ENCODE measurements at places on chromosomes 5 and 9.

DNA sequence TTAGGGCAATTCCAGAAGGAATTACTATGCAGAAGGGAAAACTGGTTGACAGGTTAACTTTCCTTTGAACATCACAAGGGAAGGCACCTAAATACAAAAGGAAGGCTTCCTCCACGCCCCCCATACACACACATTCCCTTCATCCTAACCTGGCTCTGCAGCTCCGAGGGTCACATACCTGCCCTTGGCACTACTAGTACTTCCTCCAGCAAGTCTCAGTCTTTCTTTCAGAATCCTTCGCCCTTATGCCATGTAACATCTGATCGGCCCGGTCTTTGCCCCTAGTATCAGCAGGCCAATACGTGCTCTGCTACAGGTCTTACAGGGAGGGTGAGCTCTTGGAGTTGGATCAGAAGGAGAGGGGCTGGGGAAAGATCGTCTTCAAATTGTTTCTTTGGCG, 1.6 kb upstream of the MARCHF6 start:
- no peak for DNase-seq

DNA sequence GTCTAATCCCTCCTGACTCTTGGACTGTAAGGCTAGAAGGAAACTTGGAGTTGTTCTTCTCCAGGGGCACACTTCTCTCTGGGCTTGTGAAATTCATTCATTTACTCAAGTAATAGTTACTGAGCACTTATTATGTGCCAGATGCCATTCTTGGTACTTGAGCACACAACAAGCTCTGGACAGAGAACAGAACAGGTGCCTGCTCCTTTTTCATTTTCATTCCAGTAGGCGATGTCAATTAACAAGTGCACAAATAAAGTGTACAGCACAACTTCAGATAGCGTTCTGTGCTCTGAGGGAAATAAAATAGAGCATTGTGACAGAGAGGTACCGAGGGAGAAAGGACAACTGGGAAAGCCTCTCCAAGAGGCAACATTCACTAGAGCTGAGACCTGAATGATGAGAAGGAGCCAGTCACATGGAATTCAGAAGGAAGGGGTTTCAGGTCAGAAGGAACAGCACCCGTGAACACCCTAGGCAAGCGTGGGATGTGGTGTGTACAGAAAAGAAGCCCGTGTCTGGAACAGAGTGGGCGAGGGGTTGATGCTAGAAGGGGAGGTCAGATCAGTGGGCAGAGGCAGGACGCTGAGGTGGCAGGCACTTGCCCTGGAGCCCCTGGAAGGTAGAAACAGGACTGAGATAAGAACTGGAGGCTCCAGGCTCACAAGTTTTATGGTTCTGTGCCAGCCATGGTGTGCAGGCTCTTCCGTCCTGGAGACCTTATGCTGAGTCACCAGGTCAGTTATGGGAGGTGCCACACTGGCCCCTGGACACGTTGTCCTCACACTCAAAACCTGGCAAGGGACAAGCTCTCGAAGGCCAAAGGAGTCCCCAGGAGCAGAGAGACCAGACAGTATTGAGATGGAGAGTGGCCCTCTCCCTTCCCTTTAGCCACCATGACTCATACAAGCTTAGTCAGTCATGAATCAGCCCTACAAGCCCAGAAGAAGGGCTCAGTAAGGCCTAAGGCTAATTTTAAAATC, 7.2 kb upstream of the ABLIM3 start:
- DNase-seq, result peak; percentile 95

GRCh38 chr5:150636391-150637244, 3.8 kb upstream of the SYNPO start:
- DNase-seq, result peak; percentile 76

DNA sequence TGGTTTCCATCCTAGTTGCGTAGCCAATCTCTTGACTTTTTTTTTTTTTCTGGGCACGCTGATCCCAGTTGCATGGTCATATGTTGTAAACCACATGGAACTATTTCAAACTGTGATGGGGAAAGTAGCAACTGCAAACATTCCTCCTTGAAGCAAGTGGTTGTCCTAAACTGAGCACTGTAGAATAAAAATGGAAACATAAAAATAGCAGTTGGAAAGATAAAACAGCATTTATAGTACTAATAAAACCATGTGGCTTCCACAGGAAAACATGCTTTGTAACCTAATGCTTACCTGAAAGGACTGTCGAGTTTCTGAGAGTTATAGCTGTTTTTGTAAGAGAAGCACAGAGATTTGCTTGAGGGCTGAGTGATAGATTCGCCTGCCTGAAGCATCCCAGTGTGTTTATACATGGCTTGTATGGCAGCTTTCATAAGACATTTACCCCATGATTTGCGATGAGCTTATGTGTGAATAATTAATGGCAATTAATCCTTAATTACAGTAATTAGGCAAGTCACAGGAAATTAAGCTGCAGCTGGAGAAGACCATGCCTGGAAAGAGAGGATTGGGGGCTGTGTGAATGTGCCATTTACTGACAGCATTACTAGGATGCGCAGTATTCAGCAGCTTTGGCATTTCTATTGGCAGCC, 136.5 kb downstream of the PBX3 start:
- DNase-seq, result no peak

GRCh38 chr5:142278627-142279026, 46.2 kb downstream of the SPRY4 start:
- DNase-seq, result no peak

DNA sequence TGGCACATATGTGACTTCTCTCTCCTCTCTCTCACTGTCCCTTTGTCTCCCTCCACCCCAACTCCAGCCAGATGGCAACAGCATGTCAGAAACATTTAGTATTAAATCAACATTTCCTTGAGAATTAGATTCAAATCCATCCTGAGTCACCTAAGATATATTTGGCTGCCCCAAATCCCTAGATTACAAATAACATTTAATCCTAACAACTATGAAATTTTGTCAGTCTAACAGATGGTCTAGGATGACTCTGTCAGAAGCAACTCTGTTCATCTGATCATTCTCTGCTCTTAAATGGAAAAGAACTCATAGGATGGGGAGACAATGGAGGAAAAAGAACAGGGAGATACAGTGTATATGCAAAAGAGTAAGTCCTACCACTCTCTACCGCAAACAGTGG, 201.2 kb downstream of the TSSK1B start:
- DNase-seq, result peak; percentile 31

DNA sequence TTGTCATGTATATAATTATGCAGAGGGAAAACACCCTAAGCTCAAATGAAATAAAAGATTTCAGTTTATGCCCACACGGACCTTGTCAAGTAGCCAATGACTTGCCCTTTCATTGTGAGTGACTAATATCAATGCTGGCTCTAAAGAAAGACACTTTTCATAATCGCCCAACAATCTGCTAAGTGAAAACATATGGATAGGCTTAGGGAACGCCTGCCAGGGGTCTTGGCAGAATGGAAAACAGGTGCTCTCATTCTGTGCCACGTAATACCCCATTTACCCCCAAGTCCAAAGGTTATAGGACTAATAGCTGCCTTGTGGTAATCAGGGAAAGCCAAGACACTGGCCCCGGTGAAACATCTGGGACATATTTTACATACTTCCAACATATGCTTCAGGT, 157.7 kb downstream of the SLF1 start:
- DNase-seq, result no peak

- no peak for DNase-seq
These were observed 101.6 kb upstream of the FSD1L start for GRCh38 chr9:105346273-105346672.

DNA sequence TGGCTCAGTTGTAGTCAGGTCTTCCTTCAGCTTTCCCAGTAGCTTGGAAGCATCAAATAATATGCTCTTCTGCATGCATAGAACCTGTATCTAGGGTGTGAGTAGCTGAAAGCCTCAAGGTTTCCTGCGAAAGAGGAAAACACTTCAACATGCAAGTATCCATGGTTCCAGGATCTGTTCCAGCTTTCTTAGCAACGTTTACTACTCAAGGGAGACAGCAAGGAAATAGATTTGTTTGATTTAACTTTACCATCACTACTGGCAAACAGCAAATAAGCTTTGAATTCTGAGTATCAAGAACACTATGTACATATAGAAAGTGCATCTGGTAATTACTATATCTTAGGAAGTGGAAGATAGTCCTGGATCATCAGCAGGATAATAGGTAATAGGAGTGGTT, 341.0 kb downstream of the PRR16 start:
- no peak for DNase-seq

DNA sequence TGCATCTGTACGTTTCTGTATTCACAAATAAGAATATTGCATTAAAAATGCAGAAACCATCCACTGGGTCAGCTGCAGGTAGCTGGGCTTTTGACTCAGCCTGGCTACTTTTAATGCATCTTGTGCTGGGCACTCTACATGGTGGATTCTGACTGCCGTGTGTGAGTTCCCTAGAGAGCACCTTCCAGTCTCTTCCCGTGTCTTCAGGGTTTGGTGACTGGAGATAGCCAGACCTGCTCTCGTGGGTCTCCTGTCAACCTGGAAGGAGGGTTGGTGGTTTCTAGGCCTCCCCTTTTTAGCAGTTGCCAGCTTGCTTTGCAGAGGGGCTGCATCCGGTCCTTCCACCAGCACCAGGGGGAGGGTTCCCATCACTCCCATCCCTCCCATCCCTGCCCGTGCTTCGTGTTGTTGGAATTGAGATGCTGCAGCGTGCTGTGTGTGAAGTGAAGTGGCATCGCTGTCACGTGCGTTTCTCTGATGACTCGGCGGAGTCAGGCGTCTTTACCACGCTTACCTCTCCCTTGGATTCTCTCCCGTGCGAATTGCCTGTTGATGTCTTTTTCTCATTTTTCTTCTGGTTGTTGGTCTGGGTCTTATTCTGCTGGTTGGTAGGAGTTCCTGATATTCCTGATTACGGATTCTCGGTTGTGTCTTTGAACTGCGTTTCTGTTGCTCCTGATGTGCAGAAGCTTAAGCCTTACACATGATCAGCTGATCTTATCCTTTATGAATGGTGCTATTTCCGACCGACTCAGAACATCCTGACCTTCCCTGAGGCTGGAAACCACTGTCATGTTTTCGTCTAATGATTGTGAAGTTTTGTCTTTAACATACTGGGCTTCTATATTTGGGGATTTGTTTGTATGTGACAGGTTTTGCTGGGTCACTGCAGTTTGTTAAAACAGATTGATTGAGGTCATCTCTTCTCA, 16.9 kb downstream of the FBXW5 start:
- DNase-seq, result peak; percentile 29
